ENCODE measurements at places on chromosomes 2 and 18. TPM values are rescaled to one million over a fixed set of nuclear protein-coding genes. Genes with fewer than 3 reads are reported as not detected.
A peak's percentile ranks its signal among the peaks of the same experiment; 100 is the strongest.

Gene ARHGAP15
- total RNA-seq = not detected

Gene CNGA3
- total RNA-seq = not detected

Gene TBR1
- not detected for total RNA-seq

Gene CDH7
- 2.0 TPM for total RNA-seq

Gene SPR
- 15.2 TPM for total RNA-seq

Gene HJURP
- total RNA-seq = 49.2 TPM

DNA sequence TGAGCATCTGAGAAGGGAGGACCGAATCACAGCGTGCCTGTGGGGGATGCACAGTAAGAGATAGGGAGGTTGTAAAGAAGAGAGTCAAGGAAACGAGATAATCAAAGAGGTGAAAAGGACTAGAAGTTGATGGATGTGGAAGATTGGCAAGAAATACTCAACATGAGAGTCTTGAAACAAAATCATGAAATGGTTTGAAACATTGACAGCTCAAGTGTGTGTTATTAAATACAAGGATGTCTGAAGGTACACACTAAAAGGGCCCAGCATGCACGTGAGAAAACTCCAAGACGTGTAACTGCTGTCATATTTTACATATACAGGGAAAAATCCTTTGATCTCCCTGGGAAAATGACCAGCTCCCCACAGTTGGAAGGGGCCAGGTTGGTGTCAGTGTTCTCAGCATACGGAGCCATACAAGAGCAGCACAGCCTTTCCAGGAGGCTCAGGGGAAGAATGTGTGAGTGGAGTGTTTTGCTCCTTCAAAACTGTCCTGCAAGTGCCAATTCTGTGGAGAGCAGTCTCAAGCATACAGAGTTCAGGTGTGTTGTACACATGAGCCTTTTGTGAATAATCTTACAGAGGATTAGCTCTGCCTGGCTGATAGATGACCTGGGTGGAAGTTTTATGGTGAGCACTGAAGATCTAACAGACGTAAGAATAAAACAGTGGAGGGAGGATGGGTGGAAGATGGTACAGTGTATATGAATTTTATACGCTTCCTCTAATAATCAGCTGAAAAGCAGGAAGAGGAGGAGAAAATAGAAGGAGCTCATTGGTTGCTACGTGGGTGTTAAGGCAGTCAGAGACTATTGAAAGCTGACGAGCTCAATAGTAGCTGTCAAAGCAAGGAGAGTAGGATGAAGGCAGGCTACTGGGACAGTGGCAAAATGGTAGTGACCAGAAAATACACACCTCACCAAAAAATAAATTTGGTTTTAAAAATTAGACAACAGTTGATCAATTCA is 126.8 kb downstream of the ATP9B start:
- no peak for DNase-seq

DNA sequence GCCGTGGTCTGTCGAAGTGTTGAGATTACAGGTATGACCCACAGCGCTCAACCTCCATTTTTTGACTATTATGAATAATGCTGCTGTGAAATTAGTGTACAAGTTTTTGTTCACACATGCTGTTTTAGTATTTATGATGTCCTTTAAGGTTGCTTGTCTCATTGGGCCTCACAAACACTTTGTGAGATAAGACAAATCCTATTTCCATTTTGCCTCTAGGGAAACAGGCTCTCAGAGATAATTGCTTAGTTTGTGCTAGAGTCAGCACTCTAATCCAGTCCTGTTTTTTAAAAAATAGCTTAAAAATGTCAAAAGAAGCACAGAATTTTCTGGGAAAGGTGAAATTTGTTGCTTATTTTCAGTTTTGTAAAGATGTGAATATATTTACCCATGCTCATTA is 43.3 kb upstream of the CUL3 start:
- DNase-seq = no peak

DNA sequence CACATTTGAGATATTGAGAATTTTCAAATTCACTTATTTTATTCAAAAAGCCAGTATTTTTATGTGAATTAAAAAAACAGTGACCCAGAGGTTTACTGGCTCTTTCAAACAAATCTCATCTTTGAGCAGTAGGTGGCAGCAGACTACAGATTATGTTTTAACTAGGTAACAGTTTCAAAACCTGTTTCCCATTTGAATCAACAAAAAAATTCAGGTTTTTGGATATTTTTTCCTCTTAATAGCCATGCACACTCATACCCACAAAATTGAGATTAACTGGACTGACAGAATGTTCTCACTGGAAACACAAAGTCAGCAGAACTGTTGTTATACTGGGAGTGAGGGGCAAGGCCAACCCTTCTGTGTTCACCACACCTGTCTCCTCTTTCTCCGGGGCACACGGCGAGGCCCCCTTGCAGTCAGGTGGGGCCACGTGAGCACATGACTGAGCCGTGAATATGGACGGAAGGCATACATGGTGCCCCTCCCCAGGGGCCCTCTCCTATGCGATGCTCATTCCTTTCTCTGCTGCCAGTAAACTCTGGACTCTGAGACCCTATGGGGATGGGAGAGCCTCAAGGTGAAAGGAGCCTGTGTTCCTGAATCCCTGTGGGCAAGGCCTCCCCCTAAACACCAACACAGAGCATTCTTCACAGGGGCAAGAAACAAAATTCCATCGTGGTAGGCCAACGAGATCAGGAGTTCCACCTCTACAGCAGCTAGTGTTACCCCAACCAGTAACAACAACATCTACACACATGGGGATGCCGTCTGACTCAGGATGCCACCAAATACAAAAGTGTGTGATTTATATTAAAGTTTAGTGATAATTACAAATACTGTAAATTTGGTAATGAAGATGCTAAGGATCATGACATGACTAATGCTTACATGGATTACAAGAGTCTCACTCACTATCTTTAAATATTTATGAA is 80.4 kb downstream of the LPIN2 start:
- peak; percentile 84 for DNase-seq

- no peak for DNase-seq
Measured at GRCh38 chr2:50789741-50790140, 242.2 kb downstream of the NRXN1 start.

DNA sequence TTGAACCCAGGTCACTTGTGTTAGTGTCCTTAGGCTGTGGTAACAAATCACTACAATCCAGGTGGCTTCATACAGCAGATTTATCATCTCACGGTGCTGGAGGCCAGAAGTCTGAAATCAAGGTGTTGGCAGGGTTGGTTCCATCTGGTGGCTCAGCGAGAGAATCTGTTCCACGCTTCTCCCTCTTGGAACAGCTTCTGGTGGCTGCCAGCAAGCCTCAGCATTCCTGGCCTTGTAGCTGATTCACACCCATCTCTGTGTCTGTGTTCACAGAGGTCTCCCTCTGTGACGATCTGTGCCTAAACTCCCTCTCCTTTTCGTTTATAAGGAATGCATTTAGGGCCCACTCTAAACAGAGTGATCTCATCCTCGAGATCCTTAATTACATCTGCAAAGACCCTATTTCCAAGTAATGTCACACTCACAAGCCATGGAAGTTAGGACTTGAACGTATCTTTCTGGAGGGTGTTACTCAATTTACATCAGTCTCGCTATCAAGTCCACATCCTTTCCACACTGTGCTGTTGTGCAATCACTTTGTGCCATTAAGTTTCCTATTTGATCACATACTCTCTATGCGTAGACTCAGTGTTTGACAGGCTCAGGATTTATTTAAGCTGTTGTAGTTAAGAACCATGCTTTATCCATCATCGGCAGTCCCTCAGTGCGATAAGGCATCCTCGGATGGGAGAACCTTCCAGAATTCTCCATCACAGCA is 164.4 kb downstream of the SOCS6 start:
- DNase-seq = no peak

DNA sequence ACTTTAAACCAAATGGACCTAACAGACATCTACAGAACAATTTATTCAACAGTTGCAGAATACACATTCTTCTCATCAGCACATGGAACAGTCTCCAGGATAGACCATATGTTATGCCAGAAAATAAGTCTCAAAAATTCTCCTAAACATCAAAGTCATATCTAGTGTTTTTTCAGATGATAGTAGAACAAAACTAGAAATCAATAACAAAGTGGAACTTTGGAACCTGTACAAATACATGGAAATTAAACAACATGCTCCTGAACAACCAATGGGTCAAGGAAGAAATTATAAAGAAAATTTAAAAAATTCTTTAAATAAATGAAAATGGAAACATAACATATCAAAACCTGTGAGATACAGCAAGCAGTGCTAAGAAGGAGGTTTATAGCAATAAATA is 194.1 kb upstream of the SIX2 start:
- DNase-seq = no peak

GRCh38 chr2:45771261-45771660 is 119.8 kb downstream of the PRKCE start:
- DNase-seq = peak; percentile 27

- no peak for DNase-seq
Measured at GRCh38 chr18:66252703-66253102, 351.2 kb downstream of the CDH19 start.

DNA sequence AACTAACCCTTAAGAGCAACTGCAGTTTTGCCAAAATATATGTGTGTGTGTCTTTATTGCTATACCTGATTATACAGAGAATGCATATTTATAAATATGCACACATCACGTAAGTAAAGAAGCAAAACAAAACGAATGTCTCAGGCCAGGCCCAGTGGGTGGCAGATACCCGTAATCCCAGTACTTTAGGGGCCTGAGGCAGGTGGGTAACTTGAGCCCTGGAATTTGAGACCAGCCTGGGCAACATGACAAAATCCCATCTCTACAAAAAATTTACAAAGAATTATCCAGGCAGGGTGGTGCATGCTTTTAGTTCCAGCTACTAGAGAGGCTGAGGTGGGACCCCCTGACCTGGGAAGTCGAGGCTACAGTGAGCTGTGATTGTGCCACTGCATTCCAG is 745.3 kb downstream of the SATB2 start:
- peak; percentile 35 for DNase-seq

- DNase-seq = no peak
Measured at GRCh38 chr2:215365184-215365658, 53.4 kb downstream of the ATIC start.

DNA sequence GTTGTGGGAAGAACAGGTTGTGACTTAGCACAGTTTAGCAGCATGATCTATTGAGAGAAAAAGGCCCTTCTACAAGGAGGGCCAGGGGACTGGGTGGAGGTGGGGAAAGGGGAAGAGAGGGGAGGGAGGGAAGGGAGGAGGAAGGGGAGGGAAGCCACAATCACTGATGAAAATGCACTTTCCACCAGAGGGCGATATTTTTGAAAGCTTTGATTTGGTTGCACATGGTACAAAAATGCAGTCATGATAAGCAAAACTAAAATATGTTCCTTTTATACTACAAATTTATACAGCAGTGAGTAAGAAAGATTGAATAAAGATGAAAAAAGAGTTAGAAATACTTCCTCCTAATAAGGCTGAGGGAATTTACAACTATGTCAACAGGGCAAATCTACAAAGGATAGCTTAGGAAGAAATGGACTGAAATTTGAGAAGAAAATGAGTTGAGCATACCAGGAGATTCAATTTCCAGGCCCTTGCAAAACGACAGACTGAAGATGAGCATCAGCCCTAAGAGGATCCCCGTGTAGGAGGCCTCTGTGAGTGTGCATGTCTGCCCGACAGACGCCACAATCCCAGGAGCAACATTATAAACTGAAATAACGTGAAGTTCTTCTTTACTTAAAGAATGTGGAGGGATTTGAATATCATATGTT is 17.2 kb downstream of the SH3YL1 start:
- DNase-seq = peak; percentile 78

GRCh38 chr2:110818767-110819481 is 86.6 kb downstream of the ACOXL start:
- DNase-seq = peak; percentile 51

- no peak for DNase-seq
Measured at GRCh38 chr2:196362973-196363549, 191.7 kb upstream of the STK17B start.

DNA sequence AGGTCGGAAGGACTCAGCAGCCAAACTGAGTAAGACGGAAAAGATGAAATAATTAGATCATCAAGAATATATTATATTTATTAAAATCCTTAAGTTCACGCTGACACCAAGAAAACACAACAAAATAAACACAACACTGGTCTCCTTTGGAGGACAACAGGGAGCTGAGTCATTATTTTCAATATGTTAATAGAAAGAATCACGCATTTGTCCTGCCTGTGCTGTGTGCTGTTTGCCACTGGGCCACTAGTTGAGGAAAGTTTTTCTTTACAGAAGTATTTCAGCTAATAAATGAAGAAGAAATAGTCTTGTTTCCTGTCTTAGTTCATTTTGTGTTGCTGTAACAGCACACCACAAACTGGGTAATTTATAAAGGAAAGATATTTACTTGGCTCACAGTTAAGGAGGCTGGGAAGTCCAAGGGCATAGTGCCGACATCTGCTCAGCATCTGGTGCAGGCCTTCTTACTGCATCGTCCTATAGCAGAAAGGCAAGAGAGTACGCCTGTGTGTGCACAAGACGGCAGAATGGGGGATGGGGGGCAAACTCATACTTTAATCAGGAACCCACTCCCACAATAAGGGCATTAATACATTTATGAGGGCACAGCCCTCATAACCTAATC is 88.0 kb downstream of the TCF7L1 start:
- no peak for DNase-seq

GRCh38 chr18:63342206-63342605 is 22.6 kb upstream of the BCL2 start:
- DNase-seq = peak; percentile 69

Measured in GM23338 (cell line).